ENCODE measurements at places on chromosomes 16 and 17.

GRCh38 chr17:32861981-32862380, 14.9 kb downstream of the MYO1D start:
- DNase-seq, result no peak

DNA sequence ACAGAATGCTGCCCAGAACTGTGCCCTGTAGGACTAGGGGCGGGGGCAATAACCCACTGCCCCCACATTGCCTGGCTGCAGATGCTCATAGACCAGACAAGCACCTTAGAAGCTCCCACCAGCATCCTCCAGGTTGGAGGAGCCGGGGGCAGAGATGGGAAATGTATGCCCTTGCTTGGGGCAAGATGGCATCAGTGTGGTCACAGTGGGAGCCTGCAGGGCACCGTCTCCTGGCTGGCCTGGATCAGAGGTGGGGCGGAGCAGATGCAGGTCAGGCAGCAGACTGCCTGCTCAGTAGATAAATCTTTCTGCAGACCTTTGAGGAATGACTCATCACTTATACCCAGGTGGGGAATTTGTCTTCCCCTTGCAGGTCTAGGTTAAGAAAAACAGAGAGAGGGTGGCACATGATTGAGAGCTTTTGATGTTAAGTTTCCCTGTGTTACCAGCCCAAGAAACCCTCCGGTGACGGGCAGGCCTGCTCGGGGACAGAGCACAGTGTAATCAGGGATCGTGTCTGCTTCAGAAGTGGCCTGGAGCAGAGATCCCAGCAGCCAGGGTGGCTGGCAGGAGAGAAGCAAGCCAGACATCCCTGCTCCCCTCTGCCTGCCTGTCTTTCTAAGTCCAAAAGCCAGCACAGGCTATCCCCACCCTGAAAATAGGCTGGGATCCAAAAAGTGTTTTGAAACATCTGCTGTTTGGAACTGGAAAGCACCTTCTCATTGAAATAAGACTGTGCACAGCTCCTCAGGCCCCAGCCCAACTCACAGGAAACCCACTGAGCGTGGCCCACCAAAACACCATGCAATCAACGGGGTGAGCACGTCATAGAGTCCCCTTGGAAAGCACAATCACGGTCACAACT, 50.7 kb upstream of the RPL38 start:
- no peak for DNase-seq

DNA sequence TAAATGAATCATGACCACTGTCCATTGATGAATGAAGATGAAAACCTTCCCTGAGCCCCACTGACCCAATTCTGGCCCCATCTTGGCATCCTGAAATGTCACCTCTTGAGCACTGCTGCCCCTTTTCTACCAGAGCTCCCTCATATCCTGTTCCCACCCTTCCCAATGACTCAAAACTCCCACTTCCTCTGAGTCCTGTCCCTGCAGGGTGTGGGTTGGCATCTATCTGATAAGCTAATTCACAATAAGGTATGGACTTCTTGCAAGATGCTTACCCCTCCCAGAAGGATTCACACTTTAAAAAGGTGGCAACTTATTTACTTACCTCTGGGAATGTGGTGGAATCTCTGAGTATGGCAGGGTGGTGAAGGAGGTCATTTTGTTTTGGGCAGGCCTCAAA, 13.3 kb upstream of the CSNK2A2 start:
- no peak for DNase-seq

- DNase-seq, result no peak
Measured at GRCh38 chr17:49578952-49579500, 3.4 kb downstream of the NXPH3 start.

DNA sequence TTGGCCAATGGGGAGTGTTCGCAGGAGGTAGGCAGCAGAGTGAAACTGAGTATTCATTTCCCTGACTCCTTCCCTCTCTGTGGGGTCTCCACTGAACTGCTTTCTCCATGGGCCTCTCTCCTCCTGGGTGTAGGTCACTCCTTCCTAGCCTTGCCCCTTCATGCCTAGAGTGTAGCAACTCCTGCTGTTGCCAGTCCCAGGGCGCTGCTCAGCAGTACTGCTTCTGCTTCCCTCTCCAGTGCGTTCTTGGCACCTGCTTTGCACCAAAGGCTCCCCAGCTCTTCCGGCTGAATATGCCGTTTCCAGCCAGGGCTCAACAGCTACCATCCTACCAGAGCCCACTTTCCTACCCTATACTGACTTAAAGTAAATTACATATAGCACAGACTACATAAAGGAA, 92.2 kb downstream of the MAF start:
- no peak for DNase-seq

- no peak for DNase-seq
Measured at GRCh38 chr16:48632137-48632774, 22.3 kb upstream of the N4BP1 start.

DNA sequence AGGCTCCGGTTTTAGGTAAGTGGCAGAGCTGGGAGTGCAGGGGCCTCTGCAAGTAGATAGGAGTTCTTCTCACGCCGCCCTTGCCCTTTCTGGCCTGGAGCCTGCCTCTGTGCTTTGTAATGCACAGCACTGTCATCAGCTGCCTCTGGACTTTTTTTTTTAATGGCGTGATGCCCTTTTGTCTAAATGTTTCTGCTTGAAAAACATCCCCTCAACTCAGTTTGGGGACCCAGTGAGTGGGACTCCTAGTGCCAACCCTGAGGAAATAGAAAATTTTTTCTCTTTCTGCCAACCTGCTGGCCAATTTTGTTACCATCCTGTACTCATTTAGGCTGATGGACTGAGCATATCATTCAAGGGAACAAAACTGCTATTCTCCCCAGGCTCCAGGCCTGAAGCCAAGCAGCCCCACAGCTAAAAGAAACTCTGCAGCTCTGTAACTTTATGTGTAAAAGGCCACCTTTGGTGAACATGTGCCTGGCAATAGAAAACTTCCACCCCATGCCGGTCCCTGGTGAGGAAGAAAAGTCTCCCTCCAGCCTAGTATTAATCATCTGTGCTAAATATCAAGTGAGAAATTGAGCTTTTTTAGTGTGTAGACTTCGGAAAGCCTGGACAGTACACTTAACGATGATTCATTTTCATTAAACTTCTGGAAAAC, 22.5 kb downstream of the SLC6A2 start:
- no peak for DNase-seq
